ENCODE measurements at places on chromosomes 1 and 21.
A peak's percentile ranks its signal among the peaks of the same experiment; 100 is the strongest.

DNA sequence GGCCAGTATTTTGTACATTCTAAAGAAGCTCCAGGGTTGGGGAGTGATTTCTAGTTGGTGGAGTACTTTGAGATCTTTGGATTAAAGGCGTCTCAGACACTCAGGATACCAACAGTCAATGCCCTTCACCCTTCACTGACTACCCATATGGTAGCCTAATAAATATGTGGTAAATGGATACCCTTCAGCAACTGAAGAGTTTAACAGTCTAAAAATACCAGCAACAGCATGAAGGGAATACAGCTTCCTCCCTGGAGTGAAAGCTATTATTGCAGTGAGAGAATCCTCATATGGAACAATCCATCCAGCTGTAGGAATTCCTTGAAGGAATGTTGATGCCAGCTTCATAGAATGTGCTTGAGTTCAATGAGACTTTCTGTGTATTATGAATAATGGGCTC is 26.8 kb downstream of the DNAJC11 start:
- no peak for DNase-seq

DNA sequence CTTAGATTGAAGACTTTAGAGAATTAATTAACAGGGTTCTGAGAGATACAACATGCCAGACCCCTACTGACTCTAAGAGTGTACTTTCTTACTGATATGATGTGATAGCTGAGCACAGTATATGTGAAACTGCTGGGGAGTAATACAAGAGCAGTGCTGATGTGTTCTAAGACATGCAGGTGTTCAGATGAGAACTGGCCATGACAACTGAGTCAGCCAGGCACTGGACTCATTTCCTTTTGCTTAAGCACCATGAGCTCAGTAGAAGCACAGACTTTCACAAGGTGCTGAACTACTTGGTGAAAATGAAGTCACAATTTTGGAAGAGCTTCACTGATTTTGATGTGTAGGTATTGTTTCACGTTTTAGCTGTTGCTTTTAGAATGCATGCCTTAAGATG is 15.9 kb upstream of the POGZ start:
- DNase-seq, result no peak

DNA sequence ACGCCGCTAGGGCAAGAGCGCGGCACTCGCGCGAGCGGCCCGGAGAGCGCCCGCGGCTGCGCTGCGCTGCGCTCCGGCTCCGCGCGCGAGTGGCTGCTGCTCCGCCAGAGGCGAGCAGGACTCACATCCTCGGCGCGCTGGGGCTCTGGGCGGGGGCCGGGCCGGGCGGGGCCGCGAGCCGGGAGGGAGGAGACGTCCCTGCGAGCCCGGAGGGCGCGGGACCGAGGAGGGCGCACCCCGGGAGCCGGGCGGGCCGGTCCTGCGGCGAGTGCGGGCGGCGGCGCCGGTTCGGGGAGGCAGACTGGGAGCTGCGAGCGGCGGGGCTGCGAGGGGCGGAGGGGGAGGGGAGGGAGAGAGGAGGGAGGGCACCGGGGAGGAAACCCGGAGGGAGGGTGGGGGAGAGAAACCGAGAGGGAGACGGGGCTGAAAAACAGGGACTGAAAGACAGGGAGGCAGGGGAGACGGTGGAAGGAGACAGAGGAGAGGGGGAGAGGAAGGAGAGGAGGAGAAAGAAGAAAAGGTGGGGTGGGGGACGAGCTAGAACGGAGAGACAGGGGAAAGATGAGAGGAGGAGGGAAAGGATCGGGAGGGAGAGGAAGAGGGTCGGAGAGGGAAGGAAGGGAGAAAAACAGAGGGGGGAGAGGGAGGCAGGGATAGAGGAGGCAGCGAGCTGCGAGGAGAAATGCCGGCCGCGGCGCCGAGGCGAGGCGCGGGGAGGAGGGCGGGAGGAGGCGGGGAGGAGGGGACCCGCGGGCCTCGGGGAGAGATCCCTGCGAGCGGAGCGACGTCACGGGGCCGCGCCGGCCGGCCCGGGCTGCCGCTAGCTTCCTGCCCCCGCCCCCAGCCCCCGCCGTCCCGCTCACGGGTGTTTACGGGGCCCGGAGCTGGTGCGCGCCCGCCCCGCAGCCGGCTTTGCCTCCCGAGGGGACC is at the start of gene CAMK2N1:
CAMK2N1 (minus strand) TSS at position 684 of the 930 bp plus-strand sequence. CDS start 831 bp downstream, outside the sequence.
- peak; percentile 31 for DNase-seq

- DNase-seq, result no peak
Observed at GRCh38 chr1:228332797-228333738, 73.6 kb downstream of the TRIM11 start.

- no peak for DNase-seq
Observed at GRCh38 chr21:23093259-23093658, 2095.1 kb downstream of the NCAM2 start.

DNA sequence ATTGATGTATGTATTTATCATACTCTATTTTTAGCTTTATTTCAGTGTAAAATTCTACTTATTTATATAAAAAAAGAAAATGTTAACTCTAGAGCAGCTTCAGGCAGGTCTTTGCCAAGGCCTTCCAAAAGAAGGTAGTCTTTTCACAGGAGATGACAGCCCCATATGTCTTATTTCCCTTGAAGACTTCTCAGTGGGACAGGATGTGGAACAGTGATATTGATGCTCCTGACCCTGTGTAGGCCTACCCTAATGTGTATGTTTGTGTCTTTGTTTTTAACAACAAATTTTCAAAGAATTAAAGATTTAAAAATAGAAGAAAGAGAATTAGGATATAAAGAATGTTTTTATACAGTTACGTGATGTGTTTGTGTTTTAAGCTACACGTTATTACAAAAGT is 1593.6 kb downstream of the AMY1C start:
- DNase-seq, result no peak

GRCh38 chr1:181064011-181064623 is 24.4 kb upstream of the IER5 start:
- DNase-seq, result no peak

- DNase-seq, result no peak
Observed at GRCh38 chr1:70071601-70072000, 133.8 kb downstream of the LRRC40 start.

Data from memory B cell (primary cell).